ENCODE measurements at places on chromosomes 3 and 15. TPM values are rescaled to one million over a fixed set of nuclear protein-coding genes. Genes with fewer than 3 reads are reported as not detected.

NPAP1 gene
- not detected for total RNA-seq

KBTBD13 gene
- total RNA-seq: not detected

ADGRG7 gene
- total RNA-seq: 0.08 TPM

SMCO1 gene
- not detected for total RNA-seq

GRCh38 chr15:76196269-76197231 lies 114.7 kb downstream of the ETFA start:
- peak; percentile 90 for DNase-seq

- DNase-seq: no peak
Observed at GRCh38 chr3:152095472-152095871, 173.3 kb upstream of the MBNL1 start.

DNA sequence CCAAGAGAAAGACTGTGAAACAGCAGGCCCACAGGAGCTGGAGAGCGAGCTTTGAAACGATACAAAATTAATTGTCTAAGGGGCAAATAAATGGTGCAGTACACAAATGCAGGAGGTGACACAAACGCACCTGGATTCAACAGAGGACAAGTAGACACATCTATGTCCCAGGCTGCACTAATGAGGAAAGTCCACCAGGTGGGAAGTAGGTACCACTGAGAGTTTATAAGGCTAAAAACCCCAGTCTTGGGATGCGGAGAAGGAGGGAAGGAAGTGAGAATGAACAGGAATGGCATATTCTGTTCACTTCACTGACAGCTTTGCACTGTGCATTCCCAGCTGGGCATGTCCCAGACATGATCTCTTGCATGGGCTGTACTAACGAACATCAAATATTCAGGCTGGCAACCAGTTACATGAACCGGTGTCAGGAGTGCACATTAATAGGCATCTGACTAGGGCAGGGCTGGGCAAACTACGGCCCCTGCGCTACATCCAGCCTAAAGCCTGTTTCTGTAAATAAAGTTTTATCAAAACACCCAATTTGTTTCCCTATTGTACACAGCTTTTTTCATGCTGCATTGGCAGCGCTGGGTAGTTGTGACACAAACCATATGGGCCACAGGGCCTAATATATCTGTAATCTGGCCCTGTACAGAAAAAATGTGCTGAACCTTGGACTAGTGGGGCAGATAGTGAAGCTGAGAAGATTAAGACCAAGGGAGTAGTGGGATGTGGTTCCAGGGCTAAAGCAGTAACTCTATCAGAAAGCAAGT lies 107.0 kb downstream of the IGF2BP2 start:
- no peak for DNase-seq

DNA sequence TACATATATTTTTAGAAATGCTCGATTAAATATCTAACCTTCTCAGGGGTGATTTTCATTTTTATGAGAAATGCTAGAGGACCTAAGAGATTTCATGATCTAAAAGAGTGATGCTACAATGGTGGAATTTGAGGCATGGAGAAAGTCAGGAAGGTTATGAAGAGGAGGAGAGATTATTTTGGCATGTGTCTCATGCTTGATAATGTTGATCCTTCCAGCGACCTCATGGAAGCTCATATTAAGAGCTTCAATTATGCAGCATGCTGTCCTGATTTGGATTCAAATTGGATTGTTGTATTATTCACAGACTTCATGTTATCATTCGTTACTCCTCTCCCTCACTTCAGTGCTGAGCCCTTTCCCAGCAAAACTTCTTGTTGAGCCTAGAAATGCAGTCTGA lies 112.5 kb downstream of the RAP2B start:
- no peak for DNase-seq

DNA sequence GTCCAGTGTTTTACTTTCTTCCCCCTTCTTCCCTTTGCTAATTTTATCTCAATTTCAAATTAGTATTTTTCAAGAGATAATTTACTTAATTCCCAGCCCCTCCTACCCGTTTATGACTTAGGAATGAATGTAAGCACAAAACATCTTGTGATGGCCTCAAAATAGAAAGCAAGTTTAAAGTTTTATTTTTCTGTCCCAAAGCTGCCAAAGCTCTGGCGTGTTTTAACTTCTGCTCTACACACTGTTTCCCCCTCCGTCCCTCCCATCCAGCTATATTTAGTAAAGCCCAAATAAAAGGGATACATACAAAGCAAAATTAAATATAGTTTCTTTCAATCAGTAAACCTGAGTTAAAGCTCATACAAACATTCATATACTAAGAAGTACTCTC lies 59.9 kb downstream of the IGF2BP2 start:
- DNase-seq: no peak

DNA sequence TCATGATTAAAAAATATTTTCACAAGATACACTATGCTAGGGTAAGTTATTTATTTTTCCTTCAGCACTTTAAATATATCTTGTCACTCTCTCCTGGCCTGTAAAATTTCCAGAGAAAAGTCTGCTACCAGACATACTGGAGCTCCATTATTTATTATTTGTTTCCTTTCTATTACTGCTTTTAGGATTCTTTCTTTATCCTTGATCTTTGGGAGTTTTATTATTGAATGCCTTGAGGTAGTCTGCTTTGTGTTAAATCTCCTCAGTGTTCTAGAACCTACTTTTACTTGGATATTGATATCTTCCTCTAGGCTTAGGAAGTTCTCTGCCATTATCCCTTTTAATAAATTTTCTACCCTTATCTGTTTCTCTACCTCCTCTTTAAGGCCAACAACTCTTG lies 142.0 kb upstream of the TGFBR2 start:
- no peak for DNase-seq

GRCh38 chr3:159560214-159560979 lies 428.2 kb upstream of the IL12A start:
- DNase-seq: no peak

GRCh38 chr15:65034719-65035118 lies 5.3 kb upstream of the MTFMT start:
- no peak for DNase-seq

DNA sequence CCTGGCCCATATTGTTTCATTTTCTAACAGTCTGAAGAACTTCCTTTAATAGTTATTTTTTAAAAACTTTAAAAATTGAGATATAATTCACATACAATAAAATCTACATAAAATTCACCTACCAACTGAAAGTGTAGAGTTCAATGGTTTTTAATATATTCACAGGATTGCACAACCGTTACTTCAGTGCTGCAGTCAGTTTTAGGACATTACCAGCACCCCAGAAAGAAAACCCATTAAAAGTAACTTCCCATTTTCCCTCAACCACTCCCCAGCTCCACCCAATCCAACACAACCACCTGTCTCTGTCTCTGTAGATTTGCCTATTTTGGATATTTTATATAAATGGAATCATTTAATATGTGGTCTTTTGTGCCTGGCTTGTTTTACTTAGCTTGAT lies 29.6 kb downstream of the MGA start:
- no peak for DNase-seq

DNA sequence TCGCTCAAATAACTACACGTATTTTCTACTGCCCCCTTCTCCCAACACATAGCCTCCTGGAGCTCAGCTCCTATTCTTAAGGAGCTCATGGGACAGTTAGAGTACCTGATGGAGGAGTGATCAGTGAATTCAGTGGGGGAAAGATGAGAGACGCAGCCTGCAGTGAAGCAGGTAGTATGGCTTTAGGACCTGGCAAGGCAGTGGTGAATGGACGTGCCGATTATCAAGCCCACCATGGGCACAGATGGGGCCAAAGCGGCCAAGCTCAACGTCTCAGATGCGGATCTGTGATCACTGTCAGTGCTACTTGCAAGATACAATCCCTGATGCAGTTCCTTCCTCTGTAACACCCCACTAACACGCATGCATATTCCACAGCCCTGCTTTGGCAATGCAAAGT lies 45.8 kb upstream of the ATP2B2 start:
- no peak for DNase-seq

- DNase-seq: no peak
Observed at GRCh38 chr3:190621927-190622326, 108.0 kb downstream of the IL1RAP start.
